ENCODE measurements at places on chromosomes 3 and 15. TPM values are rescaled to one million over a fixed set of nuclear protein-coding genes. Genes with fewer than 3 reads are reported as not detected.

ATP13A4 gene
- 32.7 TPM for total RNA-seq

SOX14 gene
- not detected for total RNA-seq

TMEM40 gene
- total RNA-seq, result 7.6 TPM

CYP1A2 gene
- not detected for total RNA-seq

SIDT1 gene
- 3.1 TPM for total RNA-seq

NMNAT3 gene
- total RNA-seq, result 7.5 TPM

GPR27 gene
- 5.1 TPM for total RNA-seq

GHSR gene
- total RNA-seq, result not detected
